ENCODE measurements at places on chromosomes 2 and 18.

DNA sequence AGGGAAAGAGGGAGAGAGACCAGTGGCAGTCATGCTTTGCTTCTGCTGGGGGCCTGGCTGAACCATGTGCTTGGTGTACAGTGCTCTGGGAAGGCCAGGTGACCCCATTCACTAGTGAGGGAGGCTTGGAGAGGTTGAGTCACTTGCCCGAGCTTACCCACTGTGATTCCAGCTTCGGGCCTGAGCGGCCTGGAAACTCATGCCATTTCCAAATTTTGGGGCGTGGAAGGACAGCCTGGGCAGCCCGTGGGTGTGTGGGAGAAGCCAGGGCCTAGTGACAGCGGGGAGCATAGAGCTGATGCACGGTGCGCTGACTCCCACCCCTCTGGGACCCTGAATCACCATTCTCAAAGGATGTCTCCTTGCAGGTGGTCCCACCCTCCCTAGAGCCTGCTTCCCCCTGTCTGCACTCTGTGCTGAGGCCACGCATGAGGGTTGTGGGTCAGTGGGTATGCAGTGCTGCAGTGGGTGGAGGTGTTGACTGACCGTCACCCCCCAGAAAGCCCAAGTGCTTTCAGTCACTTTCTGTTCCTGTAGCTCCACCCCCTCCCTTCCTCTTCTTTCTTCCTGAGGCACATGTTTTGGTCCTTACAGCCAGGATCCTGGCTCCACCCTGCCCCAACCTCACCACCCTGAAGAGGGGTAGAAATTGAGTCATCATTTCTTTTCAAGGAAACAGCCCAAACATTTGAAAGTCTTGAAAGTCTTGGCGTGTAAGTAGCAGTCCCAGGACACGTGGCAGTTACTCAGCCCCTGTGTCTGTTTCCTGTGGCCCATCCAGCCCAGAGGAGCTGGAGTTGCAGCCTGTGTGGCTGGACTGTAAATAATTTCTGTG is 69.3 kb upstream of the MCFD2 start:
- peak; percentile 56 for DNase-seq

- no peak for DNase-seq
Observed at GRCh38 chr2:47640356-47640755, 142.6 kb upstream of the MSH6 start.

DNA sequence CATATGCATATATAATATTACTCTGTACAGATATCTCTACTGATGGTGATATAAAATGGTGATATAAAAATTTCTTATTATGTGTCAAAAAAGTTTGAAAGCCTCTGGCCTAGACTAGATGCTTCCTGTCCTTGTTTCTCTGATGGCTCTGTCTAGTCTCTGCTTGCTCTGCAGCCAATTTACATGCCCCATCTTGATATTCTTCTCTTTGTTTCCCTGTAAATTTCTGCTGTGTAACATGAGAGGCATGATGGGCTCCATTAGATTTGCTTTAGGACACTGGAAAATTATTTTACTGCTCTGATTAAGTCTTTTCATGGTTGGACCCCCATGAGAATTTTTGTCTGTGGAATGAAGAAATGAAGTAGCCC is 24.3 kb downstream of the BABAM2 start:
- no peak for DNase-seq

- DNase-seq = no peak
Observed at GRCh38 chr18:28175150-28175929, 1.6 kb downstream of the CDH2 start.

GRCh38 chr2:64697297-64698176 is 43.8 kb upstream of the SERTAD2 start:
- DNase-seq = no peak

GRCh38 chr2:134866498-134867099 is 28.2 kb downstream of the ACMSD start:
- DNase-seq = no peak

DNA sequence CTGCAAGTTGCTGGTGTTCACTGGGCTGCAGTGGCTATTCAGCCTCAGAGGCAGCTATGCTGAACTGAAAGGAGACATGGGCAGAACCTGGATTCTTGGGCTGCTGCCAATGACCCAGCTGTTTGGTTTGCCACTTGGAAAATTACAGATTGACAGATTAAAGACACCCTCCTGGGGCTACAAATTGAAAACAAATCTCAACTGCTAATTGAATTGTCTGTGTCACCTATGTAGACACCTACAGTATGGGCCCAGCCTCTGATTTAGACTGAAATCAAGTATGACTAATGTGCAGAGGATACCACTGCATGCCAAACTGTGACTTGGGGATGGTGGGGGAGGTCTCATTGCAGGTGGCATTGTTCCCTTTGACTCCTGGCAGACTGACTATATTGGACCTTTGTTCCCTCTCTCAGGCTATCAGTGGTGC is 42.8 kb downstream of the ITSN2 start:
- DNase-seq = no peak

GRCh38 chr2:10532638-10533101 is 84.5 kb upstream of the ODC1 start:
- DNase-seq = no peak

DNA sequence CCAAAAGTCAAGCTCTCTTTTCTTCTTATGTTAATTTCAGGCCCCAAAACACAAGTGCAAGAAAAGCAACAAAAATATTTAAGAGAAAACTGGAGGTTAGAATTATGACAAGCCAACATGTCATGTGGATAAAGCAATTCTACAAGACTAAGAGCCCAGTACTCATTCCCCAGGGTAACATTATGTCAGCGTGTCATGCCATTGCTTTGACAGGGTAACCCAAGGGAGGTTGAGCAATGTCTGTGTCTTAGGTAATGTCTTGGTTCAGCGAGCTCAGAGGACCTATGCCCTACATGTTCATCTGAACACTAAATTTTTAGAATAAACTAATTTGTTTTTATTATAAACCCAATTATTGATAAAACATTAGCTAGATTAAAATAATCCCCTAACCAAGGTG is 173.2 kb upstream of the ZNF804A start:
- DNase-seq = no peak
